T-helper 1 cell (primary cell): ENCODE measurements at places on chromosomes 1 and 21.

DNA sequence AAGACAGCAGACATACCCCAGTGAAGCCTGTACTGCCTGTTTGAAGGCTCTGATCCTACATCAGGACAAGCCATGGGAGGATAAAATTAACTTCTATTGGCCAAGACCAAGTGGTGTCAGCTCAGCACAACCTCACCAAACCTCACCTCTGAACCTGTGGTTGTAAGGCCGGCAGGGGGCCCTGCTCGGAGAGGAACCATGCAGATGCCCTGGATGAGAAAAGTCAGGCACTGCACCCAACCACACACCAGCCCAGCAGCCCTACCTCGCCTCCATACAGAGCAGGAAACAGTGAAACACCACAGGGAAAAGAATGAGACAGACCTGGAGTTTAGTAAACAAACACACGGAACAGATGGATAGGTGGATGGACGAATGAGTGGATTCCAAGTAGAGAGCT, 70.0 kb upstream of the PAX7 start:
- DNase-seq = no peak

DNA sequence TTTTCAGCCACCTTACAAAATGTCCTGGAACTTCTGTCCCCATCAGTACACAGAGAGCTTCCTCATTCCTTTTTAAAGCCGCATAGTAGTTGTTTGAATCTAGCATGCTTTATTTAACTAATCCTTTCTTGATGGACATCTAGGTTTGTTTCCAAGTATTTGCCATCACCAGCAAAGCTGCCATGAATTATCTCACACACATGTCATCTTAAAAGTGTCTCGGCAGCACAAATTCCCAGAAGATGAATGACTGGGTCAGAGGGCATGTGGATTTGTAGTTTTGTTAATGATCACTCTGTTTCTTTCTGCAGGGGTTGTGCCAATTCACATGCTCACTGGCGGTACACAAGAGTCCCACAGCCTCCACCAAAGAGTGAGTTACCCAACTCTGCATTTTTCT, 68.3 kb downstream of the CLIC6 start:
- DNase-seq = no peak

GRCh38 chr1:7810395-7810794, 26.3 kb downstream of the PER3 start:
- no peak for DNase-seq

- no peak for DNase-seq
Observed at GRCh38 chr1:17488995-17489767, 49.7 kb upstream of the RCC2 start.

DNA sequence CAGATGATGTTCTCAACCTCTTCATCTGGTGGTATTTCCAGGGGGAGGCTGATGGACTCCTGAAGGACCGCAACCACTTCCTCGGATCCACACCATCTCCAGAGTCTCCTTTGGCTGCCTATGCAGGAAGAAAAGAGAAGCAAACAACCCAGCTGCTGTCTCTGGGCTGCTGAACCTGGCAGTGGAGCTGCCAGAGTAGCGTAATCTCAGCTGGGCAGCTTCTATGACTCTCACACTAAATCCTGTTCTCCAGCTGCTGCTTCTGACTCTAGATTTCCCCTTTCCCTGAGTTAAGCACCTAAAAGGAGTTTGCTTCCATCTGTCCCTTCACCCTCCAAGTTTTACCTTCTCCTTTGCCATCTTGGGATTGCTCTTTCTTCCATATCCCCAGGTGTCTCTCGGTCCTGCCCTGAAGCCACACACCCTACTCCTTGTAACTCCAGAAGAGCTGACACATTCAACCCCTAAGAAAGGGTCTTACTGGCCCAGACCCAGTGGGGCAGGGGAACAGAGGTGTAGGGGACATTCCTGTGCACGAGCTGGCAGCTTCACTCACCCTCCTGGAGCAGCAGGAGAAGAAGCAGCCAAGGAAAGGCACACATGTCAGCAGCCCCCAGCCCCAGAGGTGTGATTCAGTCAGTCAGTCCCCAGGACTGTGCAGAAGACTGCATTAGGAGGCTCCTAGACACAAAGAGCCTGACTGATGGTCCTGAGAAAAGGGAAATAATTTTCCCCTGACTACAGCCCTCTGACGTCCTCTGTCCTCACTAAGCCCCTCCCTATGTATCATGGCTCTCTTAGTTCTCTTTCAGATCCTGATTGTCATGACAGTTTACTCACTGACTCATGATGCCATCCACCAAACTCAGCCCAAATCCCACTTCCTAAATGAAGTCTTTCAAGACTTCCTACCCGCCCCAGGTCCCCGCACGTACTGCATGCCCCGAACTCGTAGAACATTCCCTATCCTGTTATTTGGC, at the start of gene SLAMF9:
SLAMF9 (minus strand) TSS at position 702 of the 980 bp plus-strand sequence; CDS start at position 602, 100 bp downstream.
- DNase-seq = no peak

DNA sequence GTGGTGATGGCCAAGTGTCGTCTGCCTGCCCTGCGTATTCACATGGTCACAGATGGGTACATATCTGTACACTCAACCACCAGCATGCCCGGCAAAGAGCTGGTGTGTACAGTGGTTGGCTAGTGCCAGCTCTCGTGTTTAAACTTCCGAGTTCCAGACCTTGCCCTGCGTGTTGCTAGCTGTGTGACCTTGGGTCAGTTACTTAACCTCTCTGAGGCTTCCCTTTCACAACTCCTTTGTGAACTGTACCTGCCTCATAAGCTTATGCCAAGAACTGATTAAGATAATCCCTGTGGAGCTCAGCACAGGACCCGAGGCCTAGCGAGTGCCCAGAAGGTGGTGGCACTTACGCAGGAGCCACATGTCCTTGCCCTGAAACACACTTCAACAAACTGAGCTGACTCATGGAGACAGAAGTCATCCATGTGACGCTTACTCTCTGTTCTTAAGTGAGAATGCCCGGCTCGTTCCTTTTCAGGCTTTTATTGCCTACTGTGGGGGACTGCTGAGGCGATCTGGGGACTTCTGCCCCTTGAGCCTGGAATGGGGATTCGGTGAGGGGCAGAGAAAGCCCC, 55.4 kb downstream of the ALPL start:
- no peak for DNase-seq

GRCh38 chr1:1164701-1165451, 8.8 kb upstream of the TTLL10 start:
- DNase-seq = no peak

DNA sequence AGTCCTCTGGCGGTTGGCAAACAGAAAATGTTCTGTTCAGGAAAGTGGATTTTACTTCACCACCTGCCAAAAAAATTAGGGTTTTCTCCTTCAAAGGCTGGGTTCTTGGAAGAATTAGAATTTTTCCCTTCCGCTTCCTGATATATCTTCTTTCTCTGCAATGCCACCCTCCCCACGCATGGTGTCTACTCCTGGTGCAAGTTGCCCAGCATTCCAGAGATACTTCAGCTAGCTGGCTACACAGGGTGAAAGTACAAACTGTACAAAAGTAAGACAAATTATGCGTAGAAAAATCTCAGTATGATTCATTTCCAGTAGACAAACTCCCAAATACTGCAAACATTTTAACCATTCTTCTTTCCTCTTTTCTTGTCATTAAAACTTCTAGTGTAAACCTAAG, 430.1 kb upstream of the ESRRG start:
- no peak for DNase-seq

DNA sequence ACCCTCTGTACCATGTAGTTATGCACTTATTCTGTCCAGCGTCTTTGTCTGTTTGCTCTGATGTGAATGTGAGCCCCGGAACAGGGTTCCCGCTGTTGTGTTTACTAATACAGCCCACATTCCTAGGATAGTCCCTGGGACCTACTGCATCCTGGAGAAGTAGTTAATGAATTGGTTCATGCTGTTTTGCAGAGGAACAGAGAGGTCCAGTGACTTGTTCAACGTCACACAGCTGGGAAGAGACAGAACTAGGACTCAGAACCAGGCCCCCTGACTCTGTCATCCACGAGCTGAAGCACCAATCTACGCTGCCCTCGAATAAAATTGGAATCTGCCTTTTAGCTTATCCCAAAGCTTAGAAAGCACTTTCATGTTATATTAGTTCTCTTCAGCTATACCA, 784 bp downstream of the AGT start:
- DNase-seq = no peak

GRCh38 chr1:151982300-151983005, 11.2 kb downstream of the S100A10 start:
- no peak for DNase-seq
